ENCODE measurements at places on chromosomes 6 and 20. TPM values are rescaled to one million over a fixed set of nuclear protein-coding genes. Genes with fewer than 3 reads are reported as not detected.

ADGRG6 gene
- 30.3 TPM for total RNA-seq

MED20 gene
- 25.0 TPM for total RNA-seq

DNA sequence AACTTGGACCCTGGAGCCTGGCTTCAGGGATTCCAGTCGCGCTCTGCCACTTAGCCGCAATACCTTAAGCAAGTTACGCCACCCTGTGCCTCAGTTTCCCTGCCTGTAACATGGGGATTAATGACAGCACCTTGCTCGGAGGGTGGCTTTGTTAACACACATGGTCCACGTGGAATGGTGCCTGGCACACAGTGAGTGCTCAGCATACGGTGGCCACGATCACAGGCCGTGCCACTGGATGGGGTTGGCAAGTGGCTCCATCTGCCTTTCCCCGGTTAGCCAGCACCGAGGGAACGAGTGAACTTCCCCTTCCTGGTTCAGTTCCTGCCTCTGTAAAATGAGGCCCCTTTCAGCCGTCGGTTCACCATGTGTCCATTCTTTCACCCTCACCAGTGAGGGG is 17.2 kb downstream of the C6orf132 start:
- no peak for DNase-seq

- no peak for DNase-seq
These were observed 228.7 kb downstream of the GJA1 start for GRCh38 chr6:121664158-121664557.

GRCh38 chr6:101393829-101394251 is 332 bp downstream of the GRIK2 start:
- no peak for DNase-seq

GRCh38 chr6:7200598-7201443 is 93.1 kb downstream of the RREB1 start:
- no peak for DNase-seq

- DNase-seq: no peak
These were observed 268.2 kb downstream of the CDC5L start for GRCh38 chr6:44655412-44656342.
